ENCODE measurements at places on chromosomes 3 and 15. TPM values are rescaled to one million over a fixed set of nuclear protein-coding genes. Genes with fewer than 3 reads are reported as not detected.

Gene TXNRD3
- 8.3 TPM for total RNA-seq

Gene PLIN1
- 5.7 TPM for total RNA-seq

Gene SLC35G2
- total RNA-seq = 6.9 TPM

Gene ARPC4
- total RNA-seq = 204 TPM

DNA sequence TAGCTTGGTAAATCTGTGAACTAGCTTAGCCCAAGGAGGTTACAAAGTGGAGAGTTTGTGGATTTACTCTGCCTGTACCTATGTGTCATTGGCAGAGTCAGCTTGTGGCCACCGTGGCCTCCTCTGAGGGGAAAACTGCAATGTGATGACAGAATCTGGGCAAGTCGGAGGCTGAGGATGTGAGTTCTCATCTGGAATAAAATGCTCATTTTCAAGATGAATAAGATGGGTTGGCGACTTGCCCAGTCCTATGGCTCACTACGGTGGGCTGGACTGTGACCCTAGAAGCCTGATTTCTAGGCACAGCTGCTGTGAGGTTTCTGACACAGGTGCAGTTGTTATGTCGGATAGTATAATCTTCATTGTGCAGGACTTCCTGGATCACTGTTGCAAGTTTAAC, 83.7 kb downstream of the ETV5 start:
- no peak for DNase-seq
- no peaks in the 10 kb centered on the region for H3K36me3 ChIP-seq
- H3K4me1 ChIP-seq = peaks cover 15% of the 10 kb centered on the region
- H3K27me3 ChIP-seq = no peaks in the 10 kb centered on the region

GRCh38 chr3:115602194-115602593, 21.1 kb upstream of the GAP43 start:
- H3K27ac ChIP-seq = no peak overlapping the region
- no peak for DNase-seq
- H3K27me3 ChIP-seq = no peaks in the 10 kb centered on the region

GRCh38 chr3:115415246-115415996, 207.9 kb upstream of the GAP43 start:
- H3K4me1 ChIP-seq = no peaks in the 10 kb centered on the region
- H3K36me3 ChIP-seq = no peaks in the 10 kb centered on the region
- no peak overlapping the region for H3K4me3 ChIP-seq
- no peaks in the 10 kb centered on the region for H3K27me3 ChIP-seq

- no peak overlapping the region for H3K4me3 ChIP-seq
- H3K27me3 ChIP-seq = no peaks in the 10 kb centered on the region
- no peak overlapping the region for H3K27ac ChIP-seq
- no peak for DNase-seq
- no peaks in the 10 kb centered on the region for H3K36me3 ChIP-seq
Observed at GRCh38 chr15:78360958-78361718, 21.0 kb downstream of the CRABP1 start.

- H3K4me1 ChIP-seq = no peaks in the 10 kb centered on the region
- no peaks in the 10 kb centered on the region for H3K27me3 ChIP-seq
- no peak for DNase-seq
- no peak overlapping the region for H3K4me3 ChIP-seq
- no peak overlapping the region for H3K27ac ChIP-seq
Observed at GRCh38 chr3:153626158-153626557, 464.1 kb downstream of the RAP2B start.

DNA sequence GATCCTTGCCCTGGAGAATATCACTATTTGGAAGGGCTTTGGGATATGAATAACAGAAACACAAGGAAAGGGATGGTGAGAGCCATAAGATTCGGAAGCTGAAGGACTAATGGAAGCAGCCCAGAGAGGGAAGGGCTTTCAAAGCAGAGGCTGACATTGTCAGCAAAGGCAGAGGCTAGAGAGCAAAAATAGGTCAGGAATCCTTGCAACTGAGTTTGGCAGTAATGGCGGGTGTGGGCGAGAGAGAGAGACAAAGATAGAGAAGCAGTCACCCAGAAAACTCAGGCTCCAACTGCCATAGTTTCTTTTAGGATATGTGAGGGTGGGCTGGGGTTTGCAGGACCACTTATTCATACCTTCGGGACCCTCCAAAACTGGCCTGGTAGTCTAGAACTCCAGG, 248.6 kb downstream of the OPA1 start:
- H3K4me3 ChIP-seq = no peak overlapping the region
- no peak overlapping the region for H3K27ac ChIP-seq
- no peaks in the 10 kb centered on the region for H3K36me3 ChIP-seq
- H3K27me3 ChIP-seq = no peaks in the 10 kb centered on the region

GRCh38 chr15:35671981-35672380, 126.0 kb upstream of the DPH6 start:
- H3K4me1 ChIP-seq = peaks cover 20% of the 10 kb centered on the region
- no peak overlapping the region for H3K27ac ChIP-seq
- H3K4me3 ChIP-seq = no peak overlapping the region
- H3K36me3 ChIP-seq = no peaks in the 10 kb centered on the region

GRCh38 chr3:81041331-81041730, 720.1 kb downstream of the GBE1 start:
- no peaks in the 10 kb centered on the region for H3K27me3 ChIP-seq
- H3K36me3 ChIP-seq = no peaks in the 10 kb centered on the region
- H3K27ac ChIP-seq = no peak overlapping the region
- H3K4me1 ChIP-seq = no peaks in the 10 kb centered on the region
- DNase-seq = no peak

DNA sequence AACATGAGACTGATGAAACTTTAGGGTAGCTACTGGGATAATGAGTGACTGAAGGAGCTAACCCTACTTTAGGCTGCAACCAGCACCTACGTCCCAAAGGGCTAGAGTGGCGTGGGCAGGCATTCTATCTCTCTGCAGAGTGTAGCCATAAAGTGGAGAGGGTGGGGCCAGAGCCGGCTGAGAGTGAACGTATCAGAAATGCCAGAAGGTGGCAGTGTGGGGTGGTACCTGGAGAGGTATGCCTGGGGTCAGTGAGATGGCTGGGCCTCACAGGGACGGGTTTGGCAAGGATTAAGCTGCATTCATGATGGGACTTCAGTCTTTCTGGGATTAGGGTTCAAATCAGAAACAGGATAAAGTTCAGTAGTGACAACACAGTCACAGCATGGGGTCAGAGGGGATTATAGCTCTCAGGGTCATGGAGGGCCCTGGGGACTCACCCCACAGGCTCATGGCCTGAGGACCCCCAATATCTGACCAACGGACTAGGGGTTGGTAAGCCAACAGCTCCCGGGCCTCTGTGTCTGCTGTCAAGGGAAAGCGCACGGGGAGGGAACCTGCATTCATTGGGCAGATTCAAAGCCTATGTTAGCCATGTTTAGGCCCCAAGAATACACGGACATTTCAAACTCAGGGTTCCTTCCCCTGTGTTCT, 86.5 kb upstream of the FOXB1 start:
- no peaks in the 10 kb centered on the region for H3K4me1 ChIP-seq
- DNase-seq = no peak
- H3K27me3 ChIP-seq = no peaks in the 10 kb centered on the region
- no peak overlapping the region for H3K27ac ChIP-seq
- H3K4me3 ChIP-seq = no peak overlapping the region

DNA sequence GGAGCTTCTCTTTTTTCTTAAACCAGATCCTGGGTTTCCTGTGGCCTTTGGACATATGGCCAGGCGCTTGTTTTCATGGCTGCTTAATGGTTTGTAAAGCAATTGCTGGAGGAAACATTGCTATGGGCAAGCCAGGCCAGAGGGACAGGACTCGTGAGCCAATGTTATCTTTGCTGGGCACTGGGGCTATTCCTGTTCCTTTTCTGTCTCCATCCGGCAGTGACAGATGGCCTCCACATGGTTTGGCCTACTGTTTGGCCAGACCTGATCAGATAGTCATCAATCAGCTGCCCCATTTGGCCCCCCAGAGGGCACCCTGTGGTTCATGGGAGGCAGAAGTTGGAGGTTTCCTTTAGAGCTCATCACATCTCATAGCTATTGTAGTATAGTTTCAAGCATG, 326.1 kb upstream of the ROPN1 start:
- H3K27me3 ChIP-seq = no peaks in the 10 kb centered on the region
- no peak for DNase-seq
- no peaks in the 10 kb centered on the region for H3K36me3 ChIP-seq
- no peak overlapping the region for H3K4me3 ChIP-seq

DNA sequence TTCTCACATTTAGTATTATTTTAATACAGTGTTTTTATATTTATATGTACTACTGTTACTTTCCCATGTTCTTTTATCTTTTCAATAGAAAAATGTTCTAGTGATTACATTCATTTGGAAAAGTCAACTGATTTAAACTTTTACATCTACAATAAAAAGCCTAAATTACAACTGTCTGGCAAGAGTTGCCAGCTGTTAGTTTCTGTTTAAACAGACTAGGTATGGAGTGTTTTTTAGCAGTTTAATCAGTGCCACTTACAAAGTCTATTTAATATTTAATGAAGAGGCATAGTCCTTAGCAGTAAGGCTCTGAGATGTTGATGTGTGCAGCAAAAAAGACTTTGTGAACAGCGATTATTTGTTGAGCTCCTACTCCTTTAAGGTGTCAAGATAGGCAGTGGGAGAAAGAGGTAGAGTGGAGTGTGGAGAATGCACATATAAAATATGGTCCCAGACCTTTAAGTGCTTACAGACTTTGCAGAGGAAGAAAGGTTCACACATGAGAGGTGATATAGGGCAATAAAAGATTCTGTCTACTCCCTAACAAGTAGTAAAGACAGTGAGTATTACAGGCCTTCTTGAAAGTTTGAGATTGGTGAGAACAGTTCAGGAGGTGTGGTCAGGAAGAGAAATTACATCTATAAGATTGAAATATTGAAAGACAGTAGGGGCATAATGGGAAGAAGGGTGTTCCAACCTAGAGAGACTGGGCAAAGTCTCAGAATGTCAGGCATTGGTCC, 320.5 kb downstream of the DOCK3 start:
- no peaks in the 10 kb centered on the region for H3K36me3 ChIP-seq
- H3K27ac ChIP-seq = no peak overlapping the region
- H3K27me3 ChIP-seq = no peaks in the 10 kb centered on the region
- no peak overlapping the region for H3K4me3 ChIP-seq
- no peaks in the 10 kb centered on the region for H3K4me1 ChIP-seq

GRCh38 chr15:89142423-89142822, 54.2 kb downstream of the ABHD2 start:
- no peak for DNase-seq
- peak overlapping the region; percentile 94 for H3K27ac ChIP-seq
- no peaks in the 10 kb centered on the region for H3K27me3 ChIP-seq
- H3K4me3 ChIP-seq = no peak overlapping the region

DNA sequence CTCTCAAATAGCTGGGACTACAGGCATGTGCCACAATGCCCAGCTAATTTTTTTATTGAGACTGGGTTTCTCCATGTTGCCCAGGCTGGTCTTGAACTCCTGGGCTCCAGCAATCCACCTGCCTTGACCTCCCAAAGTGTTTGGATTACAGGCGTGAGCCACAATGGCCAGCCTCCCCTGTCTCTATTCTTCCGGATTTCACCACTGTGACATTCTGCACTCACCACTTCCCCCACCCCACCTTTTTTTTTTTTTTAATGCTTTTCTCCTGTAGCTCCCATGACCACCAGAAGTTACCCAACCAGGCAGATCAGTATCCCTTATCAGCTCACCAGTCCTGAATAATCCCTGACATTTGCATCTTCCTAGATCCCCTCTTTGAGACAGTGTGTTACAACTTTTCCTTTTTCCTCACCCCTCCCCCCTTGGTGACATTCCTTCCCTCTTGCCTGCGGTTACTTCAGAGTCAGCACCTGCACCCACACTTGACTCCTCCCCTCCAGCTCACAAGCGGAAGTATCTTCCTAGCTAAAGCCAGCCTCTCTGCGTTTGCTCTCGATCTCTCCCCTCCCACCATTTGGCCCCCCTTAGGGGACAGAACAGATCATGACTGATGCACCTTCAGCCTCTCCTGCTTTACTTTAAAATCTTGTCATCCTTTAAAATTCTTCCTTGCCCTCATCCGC, 13.5 kb upstream of the ZNF592 start:
- H3K27me3 ChIP-seq = no peaks in the 10 kb centered on the region
- no peaks in the 10 kb centered on the region for H3K36me3 ChIP-seq
- H3K4me3 ChIP-seq = peak overlapping the region; percentile 48
- H3K27ac ChIP-seq = peak overlapping the region; percentile 21
- DNase-seq = no peak
- H3K4me1 ChIP-seq = no peaks in the 10 kb centered on the region

GRCh38 chr3:98657457-98657856, 64.0 kb upstream of the CPOX start:
- H3K4me3 ChIP-seq = peak overlapping the region; percentile 49
- no peaks in the 10 kb centered on the region for H3K27me3 ChIP-seq
